HFF-Myc (cell line): ENCODE measurements at places on chromosomes 7 and 10.

DNA sequence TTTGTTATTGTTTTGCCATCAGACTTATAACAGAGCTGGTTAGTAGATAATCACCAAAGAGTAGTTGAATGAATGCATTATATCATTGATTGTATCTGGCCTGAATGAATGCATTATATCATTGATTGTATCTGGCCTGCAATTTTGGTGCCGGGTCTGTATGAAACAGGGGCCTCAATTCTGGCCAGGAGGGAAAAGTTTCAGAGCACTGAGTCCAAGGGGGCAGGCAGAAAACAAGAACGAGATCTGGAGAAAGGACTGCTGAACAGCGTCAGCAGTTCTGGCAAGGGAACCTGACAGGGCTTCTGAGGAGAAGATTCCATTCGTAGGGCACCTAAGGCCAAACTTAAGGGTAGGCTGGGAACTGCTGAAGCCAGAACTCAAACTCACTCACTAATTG, 128.0 kb downstream of the SEMA3C start:
- no peak for DNase-seq

- no peak for DNase-seq
Observed at GRCh38 chr10:69489506-69490090, 38.3 kb downstream of the TSPAN15 start.

- no peak for DNase-seq
Observed at GRCh38 chr7:151076863-151077704, 3.5 kb downstream of the FASTK start.

GRCh38 chr7:92421676-92422435, 25.4 kb upstream of the GATAD1 start:
- DNase-seq = no peak

DNA sequence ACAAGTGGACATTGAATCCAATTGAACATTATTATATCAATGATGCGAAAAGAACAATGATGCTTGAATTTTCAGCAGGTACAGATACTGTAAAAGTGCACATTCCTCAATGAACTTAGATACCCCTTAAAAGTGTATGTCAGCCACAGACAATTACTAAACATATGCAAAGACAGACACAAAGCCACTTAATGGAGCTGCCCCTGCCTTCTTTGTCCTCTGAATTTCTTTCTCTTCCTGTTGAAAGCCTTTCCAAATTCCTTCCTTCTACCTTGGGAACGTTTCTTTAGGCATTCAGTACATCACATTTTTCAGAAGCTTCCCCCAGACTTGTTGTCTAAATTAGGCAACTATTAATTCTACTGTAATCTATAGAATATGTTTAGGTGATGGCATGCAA, 706.8 kb upstream of the MBL2 start:
- no peak for DNase-seq

- no peak for DNase-seq
Observed at GRCh38 chr10:17819836-17820235, 10.7 kb downstream of the MRC1 start.

GRCh38 chr7:86965727-86966120, 93.7 kb downstream of the ELAPOR2 start:
- DNase-seq = no peak

- DNase-seq = no peak
Observed at GRCh38 chr7:49333180-49333881, 409.0 kb downstream of the CDC14C start.

DNA sequence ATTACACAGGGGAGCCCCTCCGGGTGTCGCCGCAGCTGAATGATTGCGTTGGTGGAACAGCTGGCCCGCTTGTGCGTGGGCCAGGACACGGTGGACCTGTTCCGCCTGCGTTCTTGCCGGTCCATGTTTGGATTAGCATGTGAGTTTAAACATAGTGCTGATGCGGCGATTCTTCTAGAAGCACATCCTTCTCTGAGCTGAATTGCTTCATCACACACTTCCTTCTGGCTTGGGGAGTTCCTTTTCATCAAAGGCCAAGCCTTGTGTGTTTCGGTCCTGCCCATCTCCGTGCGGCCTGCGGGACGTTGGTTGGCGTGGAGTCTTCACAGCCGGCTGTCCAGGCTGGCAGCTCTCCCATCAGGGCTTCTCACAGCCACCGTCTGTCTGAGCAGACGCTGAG, 45.5 kb upstream of the SLC29A4 start:
- no peak for DNase-seq
